Activated CD8-positive, alpha-beta T cell treated with anti-CD3 and anti-CD28 coated beads for 36 hours (primary cell): ENCODE measurements at places on chromosomes 5 and 9. TPM values are rescaled to one million over a fixed set of nuclear protein-coding genes. Genes with fewer than 3 reads are reported as not detected.

GRCh38 chr5:40227366-40227765, 452.3 kb upstream of the PTGER4 start:
- DNase-seq = no peak

CMYA5 gene
- 0.13 TPM for total RNA-seq

NRG2 gene
- total RNA-seq = not detected

- no peak for DNase-seq
Observed at GRCh38 chr5:133242221-133242835, 190.5 kb downstream of the HSPA4 start.

NUDT12 gene
- 3.0 TPM for total RNA-seq

ISL1 gene
- total RNA-seq = not detected

DNA sequence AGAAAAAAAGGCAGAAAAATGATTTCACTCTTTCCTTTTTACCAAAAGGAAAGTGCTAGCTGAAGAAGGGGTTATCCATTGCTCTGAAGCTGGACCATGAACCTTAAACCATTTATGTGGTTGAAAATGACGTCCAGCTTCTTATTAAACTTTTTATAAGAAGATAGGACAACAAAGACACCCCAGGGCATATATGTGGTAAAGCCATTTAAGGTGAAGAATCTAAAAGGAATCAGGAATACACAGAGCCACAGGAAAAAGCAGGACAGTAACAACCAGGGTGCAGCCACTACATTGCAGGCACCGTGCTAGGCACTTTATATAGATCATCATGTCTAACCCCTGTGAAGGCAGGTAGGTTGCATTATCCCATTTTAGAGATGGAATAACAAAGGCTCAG, 42.1 kb downstream of the RASEF start:
- DNase-seq = no peak
